ENCODE measurements at places on chromosomes 1 and 21.

DNA sequence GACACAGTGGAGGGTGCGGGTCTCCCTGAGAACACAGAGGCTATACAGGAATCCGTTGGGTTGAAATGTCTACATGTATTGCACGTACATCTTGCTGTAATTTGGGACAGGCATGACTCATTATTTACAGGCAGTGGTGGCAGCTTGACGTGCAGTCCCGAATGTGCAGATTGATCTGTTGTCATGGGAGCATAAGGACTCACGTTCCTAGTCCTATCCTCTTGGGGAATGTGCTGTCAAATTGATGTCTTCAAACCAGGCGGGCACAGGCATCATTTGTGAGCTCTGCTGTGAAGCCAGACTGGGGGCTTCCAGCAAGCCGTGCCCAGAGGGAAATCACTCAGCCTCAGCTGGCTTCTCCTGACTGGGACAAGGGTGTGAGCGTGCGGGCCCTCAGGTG, 40.5 kb downstream of the S100B start:
- no peak for DNase-seq

DNA sequence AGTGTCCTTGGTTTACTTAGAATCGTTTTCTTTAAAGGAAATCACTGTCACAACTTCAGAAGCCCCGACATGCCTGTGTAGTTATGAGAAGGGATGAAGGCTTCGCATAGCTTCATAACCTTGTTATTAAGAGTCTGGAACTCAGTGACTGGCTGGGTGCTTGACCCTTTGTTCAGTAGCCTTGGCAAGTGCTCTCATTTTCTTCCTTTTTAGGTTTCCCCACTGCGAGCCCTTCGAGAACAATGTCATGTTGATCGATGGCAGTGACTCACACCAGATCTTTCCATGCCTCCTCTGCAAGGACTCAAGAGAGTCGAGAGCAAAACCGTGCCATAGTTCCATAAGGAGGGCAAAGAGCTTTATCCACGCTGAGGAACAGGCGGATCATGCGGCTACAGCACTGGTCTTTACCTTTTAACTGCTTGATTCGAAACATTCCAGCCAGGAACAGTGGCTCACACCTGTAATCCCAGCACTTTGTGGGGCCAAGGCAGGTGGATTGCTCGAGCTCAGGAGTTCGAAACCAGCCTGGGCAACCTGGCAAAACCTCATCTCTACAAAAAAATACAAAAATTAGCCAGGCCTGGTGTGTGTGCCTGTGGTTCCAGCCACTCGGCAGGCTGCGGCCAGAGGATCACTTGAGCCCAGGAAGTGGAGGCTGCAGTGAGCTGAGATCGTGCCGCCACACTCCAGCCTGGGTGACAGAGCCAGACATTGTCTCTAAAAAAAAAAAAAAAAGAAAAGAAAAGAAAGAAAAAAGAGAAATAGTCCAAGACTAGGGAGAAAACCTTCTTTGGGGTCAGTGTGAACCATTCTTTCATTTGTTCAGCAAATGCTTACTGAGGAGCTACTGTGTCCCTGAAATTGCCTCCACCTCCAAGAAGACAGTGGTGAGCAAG, 95.4 kb upstream of the ERRFI1 start:
- peak; percentile 51 for DNase-seq

- no peak for DNase-seq
These were observed 115.7 kb downstream of the FASLG start for GRCh38 chr1:172774561-172774960.

GRCh38 chr1:180630408-180631193, 1.2 kb upstream of the XPR1 start:
- no peak for DNase-seq

GRCh38 chr21:42829954-42830353, 49.4 kb downstream of the WDR4 start:
- DNase-seq = no peak

DNA sequence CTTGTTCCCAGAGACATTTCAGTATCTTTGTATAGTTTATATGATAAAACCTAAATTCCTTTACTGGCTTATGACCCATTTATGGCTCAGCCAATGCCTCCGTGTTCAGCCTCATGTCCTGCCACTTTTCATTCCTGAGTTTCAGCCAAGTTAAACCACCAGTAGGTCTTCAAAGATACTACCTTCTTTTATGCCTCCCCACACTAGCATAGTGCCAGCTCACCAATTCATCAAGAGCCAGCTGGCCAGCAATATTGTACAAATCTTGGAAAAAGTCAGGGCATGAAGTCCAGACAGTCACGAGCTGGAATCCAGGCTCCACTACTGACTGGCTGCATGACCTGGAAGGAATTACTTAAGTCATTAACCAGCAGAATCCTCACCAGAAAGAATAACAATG, 446.0 kb downstream of the GPATCH2 start:
- no peak for DNase-seq

DNA sequence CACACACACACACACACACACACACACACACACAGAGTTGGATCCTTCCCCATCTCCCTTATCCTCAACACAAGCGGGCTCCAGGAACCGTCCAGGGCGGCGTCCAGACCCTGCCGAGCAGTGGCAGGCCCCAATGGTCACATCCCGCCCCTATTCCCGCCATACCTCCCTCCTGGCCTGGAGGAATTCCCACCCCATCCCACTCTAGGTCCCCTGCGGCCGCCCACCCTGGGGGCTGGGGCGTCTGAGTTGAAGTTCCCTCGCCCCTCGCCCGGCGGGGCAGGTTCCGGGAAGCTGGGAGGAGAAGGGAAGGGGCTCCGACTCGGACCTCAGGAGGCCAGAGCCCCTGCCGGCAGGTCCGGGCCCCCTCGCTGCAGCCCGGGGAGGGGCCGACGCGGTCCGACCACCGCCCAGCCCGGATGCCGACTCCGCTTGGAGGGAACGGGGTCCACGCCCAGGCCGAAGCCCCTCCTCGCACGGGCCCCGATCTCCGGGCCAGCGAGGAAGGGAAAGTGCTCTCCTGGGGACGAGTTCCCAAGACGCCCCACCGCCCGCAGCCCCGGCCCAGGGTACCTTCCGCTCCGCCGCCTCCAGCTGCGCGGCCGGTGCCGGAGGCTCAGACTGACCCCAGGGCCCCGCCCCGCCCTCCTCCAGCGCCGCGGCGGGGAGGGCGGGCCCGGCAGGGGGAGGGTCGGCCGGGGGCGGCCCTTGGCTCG, at the start of gene RHOC:
RHOC (minus strand) TSS at position 623 of the 716 bp plus-strand sequence. CDS start 3,328 bp downstream, outside the sequence.
- DNase-seq = peak; percentile 85

DNA sequence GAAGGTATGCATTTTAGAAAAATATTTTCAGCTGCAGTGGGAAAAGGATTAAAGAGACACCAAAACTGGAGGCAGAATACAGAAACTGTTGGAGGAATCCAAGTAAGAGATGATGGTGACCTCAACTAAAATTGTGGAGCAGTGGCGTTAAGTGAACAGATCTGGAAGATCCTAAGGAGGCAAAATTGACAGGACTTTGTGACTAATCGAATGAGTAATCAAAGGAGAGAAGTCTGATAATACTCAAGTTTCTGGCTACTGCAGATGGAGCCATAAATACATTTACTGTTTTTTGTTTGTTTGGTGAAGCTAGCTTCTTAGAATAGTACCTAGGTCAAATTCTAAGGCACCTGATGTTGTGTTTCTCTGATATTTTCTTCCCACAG, 3.1 kb downstream of the CTBS start:
- no peak for DNase-seq

DNA sequence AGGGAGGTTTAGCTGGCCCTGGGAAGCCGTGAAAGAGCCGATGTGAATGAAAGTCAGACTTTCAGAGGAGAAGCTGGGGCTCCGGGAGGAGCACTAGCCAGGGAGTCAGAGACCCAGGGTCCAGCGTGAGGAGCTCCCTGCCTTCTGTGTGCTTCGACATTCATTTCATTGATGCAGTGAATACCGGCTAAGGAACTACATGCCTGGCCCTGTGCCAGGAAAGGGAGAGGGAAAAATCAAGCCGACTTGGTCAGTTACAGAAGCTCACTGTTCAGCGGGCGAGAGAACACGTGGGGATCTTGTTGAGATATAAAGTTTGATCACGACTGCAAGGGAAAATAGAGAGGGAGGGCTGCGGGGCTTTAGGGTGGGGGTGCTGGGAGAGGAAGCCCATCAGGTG, 76.7 kb upstream of the RUNX3 start:
- no peak for DNase-seq

- DNase-seq = no peak
These were observed 3.1 kb downstream of the NUAK2 start for GRCh38 chr1:205318231-205318991.

GRCh38 chr1:190000365-190000872, 477.2 kb downstream of the BRINP3 start:
- no peak for DNase-seq

DNA sequence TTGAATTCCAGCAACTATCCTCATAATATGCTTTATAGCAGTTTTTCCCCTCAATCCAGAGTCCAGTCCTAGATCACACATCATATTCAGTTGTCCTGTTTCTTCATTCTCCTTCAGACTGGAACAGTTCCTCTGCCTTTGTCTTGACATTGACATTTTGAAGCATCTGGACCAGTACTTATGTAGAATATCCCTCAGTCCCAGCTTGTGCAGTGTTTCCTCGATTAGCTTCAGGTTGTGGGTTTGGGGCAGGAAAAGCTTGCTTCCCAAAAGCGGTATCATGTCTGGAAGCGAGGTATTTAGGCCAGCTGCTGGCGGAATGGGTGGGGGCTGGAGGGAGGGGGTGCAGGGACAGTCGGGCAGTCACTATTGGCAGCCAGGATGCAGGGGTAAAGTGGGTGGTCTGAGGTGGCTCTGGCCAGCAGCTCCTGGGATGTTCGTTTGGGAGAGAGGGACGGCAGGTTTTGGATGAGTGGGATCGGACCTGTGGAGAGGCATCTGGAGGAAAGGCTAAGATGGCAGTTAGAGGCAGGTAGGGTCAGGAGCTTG, 6.5 kb downstream of the THEMIS2 start:
- DNase-seq = no peak

DNA sequence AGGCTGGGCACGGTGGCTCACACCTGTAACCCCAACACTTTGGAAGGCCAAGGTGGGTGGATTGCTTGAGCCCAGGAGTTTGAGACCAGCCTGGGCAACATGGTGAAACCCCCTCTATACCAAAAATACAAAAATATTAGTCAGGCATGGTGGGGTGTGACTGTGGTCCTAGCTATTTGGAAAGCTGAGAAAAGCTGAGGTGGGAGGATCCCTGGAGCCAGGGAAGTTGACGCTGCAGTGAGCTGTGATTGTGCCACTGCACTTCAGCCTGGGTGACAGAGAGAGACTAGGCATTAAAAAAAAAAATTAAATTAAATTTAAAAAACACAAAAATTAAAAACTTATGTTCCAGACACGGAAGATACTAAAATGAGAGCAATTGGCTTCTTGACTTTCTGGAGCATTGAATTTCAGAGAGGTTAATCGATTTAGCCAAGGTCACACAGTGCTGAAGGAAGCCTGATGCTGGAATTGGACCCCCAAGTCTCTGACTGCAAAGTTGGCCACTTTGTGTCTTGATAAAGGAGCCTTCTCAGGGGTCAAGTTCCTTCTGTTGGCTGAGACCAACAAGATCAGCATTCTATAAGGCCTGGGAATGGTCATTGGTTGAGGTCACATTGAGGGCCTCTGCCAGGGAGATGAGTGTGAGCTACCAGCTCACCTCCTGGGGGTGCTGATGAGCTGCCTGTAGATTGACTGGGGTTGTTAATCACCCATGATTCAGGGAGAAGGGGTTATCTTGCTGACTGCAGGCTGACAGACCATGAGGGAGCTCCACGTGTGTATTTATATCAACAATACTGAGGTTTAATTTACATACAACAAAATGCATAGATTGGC, 54.3 kb downstream of the RPS6KA1 start:
- no peak for DNase-seq

DNA sequence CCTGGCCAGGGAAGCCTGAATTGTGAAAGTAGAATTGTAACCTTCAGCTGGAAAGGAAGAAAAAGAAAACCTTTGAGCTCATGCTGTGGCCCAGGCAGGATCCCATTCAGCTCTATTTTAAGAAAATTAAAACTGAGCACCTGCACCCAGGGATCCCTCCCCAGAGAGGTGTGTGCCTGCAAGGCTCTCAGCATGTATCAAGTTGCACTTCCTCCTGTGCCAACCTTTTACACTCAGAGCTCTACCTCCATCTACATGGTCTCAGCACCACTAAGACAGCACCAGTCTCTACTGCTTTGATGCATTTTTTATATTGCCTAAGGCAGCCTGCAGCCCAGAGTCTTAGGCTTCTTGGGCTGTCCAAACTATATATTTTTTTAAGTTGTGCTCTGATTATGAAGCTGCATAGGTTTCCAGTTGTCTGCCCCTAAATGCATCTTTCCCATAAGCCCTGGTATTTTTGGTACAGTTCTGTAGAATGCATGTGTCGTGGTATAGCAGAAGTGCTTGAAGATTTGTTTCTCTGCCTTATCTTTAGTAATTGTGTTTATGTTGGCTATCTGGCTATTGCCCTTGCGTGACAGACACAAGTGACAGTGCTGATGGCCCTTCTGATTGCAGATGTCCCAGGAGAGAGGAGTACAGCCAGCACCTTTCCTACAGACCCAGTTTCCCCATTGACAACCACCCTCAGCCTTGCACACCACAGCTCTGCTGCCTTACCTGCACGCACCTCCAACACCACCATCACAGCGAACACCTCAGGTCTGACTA, 63.1 kb downstream of the PTPRC start:
- DNase-seq = no peak

DNA sequence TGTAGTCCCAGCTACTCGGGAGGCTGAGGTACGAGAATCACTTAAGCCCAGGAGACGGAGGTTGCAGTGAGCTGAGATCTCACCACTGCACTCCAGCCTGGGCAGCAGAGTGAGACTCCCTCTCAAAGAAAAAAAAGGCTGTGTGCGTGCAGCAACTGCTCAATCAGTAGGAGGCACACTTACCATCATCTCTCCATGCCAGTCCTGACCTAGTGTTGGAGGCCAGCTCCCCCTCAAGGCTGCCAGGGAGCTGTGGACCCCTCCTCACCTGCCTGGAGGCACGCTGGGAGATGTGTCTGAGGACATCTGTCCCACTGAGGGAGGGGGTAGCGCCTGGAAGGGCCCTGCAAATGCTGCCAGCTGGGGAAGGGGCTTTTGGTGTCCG, 11.9 kb downstream of the RPS6KA1 start:
- no peak for DNase-seq

DNA sequence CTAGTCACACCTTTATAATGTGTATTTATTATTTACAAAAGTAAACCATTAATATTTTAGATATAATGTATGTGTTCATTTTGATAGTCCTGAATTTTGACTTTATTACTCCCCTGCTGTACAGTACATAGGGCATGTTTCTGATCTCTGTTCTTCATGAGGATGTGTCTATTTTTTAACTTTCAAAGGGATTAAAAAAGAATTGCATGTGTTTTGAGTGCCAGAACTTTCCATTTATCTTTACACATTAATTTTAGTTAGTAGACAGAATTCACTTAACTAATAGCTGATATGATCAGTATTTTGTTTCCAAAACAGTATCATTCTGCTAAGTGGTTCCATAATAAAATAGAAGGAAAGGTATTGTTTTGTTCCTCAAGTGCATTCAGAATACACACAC, 3.1 kb downstream of the PBX1 start:
- no peak for DNase-seq

- DNase-seq = no peak
These were observed 31.3 kb upstream of the ACTN2 start for GRCh38 chr1:236654957-236655356.
